ENCODE measurements at places on chromosomes 5 and 9.

DNA sequence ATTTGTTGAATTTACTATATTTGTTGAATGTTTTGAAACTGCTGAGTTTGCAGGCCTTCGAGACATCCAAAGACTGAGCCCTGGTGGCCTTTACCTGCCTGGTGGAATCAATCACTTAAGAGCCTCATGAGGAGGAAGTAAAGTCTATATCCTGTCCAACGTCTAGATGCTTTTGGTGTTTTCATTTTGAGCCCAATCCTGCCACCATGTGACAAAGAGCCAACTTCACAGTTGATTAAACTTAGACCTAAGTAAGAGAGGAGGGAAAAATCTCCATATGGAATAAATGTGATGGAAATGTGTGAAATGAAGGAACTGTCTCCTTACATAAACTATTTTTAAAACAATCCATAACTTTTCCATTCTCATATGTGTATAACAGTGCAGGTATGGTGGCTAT is 220.1 kb downstream of the PRR16 start:
- DNase-seq, result no peak

DNA sequence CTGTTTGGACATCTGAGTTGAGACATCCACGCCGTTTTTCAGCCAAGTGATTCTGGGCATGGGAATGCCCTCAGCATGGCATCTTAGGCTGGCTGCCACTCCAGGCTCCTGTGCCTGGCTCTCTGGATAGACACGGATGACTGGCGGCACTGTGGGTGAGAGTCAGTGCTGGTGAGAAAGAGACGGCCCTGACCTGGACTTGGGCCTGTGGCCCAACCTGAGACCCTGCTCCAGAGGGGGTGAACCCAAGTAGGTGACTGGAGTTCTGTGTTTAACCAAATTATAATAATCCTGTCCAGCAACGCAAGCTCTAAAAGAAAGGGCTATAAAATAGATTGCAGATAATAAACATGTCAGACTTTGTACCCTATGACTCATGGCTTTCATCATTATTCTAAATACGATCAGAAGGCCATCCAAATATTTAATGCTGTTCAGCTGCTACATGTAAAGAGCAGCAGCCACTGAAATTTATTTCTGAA is 173.9 kb downstream of the HSPA4 start:
- DNase-seq, result no peak

- DNase-seq, result no peak
Measured at GRCh38 chr5:122392224-122392623, 80.2 kb downstream of the SNCAIP start.

- no peak for DNase-seq
Measured at GRCh38 chr5:129906177-129906887, 2.1 kb downstream of the CHSY3 start.

- DNase-seq, result no peak
Measured at GRCh38 chr9:93188426-93189368, 4.8 kb downstream of the WNK2 start.

- no peak for DNase-seq
Measured at GRCh38 chr9:80775530-80775929, 913.8 kb downstream of the TLE1 start.

DNA sequence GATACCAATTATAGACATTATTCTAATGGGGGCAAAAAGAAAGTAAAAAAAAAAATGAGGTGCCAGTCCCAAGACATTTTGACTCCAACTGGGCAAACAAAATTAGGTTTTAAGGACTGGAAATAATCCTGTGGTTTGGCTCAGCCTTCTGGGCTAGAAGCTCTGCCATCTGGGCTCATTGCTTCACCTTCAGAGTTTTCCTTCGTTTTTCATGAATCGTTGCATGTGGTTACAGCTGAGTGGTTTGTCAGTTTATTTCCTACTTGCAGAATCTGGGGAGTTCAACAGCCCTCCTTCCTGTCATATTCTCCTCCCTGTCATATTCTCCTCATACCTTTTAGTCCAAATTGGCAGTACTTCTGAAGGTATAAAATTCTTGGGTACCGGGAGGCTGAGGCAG is 12.0 kb downstream of the UGT3A2 start:
- no peak for DNase-seq

- peak; percentile 80 for DNase-seq
Measured at GRCh38 chr5:170275376-170275994, 22.1 kb downstream of the LCP2 start.

- no peak for DNase-seq
Measured at GRCh38 chr5:136135536-136135935, 2.9 kb downstream of the SMAD5 start.

- peak; percentile 72 for DNase-seq
Measured at GRCh38 chr5:74648835-74649293, 8.3 kb upstream of the ENC1 start.

GRCh38 chr5:139746691-139747582 is 48.7 kb upstream of the PSD2 start:
- DNase-seq, result peak; percentile 70

DNA sequence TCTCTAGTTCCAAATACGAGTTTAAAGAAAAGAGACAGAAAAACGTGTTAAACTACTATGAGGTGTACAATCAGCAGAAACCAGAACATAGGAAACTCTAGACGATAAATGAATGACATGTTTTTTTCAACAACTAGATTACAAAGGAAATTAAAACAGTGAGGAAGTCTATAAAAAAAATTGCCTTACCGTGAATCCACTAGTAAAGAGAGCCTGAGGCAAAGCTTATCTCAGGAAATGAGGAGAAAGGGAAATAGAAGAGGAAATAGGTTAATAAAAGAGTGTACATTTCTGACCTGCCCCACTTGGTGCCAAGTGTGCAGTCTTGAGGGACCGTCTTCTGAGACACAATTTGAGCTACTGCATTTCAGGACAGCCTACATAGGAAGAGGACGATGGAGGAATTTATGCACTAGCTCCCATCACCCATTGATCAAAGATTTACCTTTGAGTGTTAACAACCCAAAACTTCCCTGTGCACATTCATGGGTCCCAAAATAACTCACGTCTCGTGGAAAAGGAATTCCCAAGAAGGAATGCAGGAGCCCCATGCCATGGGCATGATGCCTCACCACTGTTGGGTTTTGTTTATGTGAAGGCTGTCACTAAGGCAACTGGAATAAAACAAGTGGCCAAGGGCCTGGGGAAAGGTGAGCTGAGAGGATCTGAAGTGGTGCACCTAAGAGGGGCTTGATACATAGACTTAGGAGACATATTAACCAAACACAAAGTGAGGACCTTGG is 53.6 kb upstream of the SLC1A3 start:
- no peak for DNase-seq

DNA sequence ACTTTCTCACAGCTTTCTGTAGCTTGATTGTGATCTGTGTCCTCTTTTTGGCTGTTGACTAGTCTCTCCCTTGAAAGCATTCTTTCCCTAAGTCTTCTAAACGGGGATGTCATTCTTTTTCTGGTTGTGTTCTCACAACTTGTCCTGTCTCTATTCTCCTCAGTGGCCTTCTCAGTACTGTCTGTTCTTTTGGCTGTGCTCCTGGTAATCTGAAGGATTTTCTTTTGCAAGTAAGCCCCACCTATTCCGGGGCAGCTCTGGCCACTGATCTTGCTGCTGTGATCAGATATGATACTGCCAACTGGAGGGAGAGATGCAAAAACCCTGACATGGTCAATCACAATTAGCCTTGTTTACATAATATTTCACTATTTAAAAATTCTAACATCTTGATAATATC is 172.2 kb downstream of the CDC42SE2 start:
- no peak for DNase-seq

- no peak for DNase-seq
Measured at GRCh38 chr9:1880038-1880565, 135.0 kb upstream of the SMARCA2 start.

DNA sequence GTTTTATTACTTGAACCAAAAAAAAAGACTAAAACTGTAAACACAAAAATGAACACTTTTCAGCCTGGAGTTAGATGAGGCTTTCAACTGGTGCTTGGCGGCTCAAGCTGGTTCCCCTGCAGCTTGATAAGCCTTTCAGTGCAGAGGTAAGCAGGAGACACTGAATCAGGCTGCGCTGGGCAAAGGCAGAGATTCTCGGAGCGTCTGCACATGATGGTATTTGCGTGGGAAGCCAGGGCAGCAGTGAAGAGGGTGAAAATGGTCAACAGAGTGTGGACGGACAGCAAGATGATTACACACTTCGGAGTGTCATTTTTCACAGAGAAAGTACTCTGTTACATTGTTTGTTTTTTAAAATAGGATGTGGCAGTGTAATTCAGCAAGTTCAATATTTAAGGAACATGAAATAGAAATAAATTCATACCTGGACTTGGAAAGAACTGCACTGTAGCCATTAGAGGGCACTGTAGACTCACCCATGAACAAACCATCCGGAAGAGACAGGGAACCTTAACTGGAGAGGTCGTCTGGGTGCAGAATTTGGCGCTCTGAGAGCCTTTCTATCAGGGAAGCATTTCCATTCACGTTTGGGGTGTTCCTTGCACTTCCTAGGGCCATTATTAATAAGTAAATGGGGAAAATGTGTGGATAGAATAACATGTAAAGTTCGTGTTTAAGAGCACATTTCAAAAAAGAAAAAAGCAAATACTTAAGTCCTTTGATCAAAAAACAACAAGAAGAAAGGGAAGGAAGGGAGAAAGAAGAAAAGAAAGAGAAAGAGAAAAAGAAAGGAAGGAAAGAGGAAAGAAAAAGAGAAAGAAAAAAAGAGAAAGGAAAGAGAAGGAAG is 69.8 kb downstream of the ICE1 start:
- peak; percentile 64 for DNase-seq

- DNase-seq, result no peak
Measured at GRCh38 chr9:97557606-97558095, 56.2 kb downstream of the TMOD1 start.

GRCh38 chr5:24353016-24353415 is 291.8 kb downstream of the CDH10 start:
- DNase-seq, result no peak

GRCh38 chr5:164672205-164672604 is 1166.8 kb downstream of the MAT2B start:
- DNase-seq, result no peak

GRCh38 chr5:156197042-156197635 is 129.8 kb upstream of the SGCD start:
- no peak for DNase-seq

DNA sequence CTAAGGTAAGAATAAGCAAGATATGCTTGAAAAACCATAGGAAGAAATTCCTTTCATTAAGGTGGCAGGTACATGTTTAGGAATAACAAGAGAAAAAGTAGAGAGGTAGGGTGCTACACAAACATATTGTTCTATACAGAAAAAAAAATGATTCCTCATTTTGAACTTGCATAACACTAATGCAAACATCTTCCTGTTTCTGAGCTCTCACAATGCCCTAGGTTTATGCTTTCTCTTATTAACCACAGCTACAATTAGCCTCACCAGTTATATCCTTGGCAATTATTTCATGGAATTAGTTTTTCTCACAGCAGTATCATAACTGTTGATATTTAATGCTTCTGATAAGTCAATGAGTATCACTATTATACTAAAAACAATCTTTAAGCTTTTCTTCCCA is 20.7 kb downstream of the CEMIP2 start:
- no peak for DNase-seq

DNA sequence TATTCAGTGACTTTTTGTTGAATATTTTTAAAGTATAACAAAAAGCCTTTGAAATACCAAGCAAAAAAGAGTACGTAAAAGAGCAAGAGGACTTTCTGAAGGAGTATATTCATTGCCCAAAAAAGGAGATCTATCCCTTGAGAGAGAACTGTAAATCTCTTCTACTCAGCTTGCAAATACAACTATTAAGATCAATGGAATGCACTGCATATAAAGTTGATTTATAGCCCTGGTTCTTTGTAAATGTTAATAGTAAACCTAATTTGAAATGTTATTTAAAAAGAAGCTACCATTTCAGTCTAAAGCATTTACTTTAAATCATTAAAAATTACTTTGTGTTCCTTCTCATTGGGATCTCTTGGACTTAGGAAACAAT is 168.1 kb downstream of the PDE4D start:
- no peak for DNase-seq

DNA sequence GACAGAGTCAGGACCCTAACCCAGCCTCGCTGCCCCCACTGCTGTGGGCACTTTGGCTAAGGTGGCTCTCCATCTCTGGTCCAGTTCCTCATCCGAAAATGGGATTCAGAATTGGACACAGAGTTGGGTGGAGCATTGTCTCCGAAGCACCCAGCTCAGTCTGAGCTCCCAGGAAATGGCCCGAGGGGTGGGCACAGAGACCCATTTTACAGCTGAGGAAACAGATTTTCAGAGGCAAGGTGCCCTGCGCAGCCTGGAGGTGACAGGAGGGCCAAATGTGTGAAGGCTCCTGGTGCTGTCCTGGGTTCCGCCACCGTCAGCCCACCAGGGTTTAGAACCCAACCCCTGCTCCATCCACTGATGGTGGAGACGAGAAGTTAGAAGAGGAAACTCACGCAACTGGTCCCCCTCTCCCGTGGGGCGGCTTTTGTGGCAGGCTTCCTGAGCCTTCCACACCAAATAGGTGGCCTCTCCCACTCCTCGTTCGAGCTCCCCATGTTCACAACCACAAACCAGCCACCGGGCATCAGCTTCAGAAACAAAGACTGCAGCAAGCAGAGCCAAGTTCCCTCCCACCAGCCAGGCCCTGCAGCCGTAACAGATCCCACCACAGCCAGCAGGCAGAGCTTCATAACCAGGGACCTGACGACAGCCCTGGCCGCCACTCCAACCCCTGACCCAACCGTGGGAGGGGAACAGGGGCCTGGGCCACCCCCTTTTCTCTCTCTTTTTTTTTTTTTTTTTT is 90.9 kb upstream of the LMX1B start:
- DNase-seq, result no peak

GRCh38 chr5:176633598-176633997 is 3.1 kb downstream of the EIF4E1B start:
- no peak for DNase-seq

DNA sequence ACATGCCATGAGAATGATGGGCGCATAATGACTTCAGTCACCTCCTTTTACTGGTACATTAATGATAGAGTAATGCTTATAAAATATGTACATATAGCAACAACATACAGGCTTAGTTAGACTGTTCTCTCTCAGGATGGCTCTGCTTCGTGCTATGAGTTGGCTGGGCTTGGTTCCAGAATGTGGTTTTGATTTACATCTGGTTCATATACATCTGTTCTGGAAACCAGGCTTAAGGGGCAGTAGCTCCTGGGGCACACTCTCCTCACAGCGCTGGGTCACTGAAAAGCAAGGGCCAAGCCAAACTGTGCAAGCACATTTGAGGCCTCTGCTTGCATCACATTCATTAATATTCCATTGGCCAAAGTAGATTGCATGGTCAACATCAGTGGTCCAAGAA is 44.9 kb downstream of the PCSK1 start:
- no peak for DNase-seq

DNA sequence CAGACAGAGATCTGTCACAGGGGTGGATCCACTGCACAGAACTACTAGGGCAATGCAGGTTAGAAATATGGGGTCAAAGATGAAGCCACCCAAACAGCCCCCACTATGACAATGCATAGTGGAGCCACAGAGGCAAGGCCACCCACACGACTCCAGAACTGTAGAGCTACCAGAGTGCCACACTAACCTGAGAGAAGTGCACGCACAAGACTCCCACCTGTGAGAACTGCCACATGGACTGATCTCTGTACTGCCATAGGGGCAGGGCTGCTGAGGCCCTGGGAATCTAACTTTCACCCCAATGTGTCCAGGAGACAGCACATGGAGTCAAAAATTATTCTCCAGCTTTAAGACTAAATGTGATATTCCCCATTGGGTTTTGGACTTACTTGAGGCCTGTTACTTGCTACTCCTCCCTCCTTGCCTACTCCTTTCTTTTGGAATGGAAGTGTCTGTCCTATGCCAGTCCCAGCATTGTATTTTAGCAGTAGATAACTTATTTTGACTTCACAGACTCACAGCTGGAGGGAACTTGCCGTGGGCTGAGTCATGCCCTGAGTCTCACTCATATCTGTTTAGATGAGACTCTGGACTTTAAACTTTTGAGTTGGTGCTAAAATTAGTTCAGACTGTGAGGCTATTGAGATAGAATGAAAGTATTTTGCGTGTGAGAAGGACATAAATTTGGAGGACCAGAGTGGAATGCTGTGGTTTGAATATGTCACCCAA is 853.3 kb downstream of the MAT2B start:
- no peak for DNase-seq
